Panc1 (cell line): ENCODE measurements at places on chromosomes 13 and 19.

DNA sequence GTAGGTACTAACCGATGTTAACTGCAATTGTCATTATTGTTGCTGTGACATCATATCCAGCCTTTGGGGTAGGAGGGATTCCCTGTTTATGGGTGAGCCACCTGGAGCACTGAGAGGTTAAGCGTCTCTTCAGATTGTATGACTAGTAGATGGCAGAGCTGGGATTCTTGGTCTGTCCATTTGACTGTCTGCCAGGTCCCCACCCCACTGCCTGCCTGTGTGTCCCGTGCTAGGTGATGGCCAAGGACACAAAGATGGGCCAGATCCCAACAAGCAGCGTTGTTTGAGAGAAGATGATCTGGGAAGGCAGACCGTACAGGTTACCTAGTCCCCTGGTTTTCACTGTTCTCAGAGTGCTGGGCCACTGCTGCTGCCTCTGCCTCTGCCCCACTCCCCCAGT is 16.6 kb downstream of the PPP2R1A start:
- no peak for DNase-seq

GRCh38 chr13:102333320-102334198 is 68.3 kb downstream of the FGF14 start:
- DNase-seq = no peak

DNA sequence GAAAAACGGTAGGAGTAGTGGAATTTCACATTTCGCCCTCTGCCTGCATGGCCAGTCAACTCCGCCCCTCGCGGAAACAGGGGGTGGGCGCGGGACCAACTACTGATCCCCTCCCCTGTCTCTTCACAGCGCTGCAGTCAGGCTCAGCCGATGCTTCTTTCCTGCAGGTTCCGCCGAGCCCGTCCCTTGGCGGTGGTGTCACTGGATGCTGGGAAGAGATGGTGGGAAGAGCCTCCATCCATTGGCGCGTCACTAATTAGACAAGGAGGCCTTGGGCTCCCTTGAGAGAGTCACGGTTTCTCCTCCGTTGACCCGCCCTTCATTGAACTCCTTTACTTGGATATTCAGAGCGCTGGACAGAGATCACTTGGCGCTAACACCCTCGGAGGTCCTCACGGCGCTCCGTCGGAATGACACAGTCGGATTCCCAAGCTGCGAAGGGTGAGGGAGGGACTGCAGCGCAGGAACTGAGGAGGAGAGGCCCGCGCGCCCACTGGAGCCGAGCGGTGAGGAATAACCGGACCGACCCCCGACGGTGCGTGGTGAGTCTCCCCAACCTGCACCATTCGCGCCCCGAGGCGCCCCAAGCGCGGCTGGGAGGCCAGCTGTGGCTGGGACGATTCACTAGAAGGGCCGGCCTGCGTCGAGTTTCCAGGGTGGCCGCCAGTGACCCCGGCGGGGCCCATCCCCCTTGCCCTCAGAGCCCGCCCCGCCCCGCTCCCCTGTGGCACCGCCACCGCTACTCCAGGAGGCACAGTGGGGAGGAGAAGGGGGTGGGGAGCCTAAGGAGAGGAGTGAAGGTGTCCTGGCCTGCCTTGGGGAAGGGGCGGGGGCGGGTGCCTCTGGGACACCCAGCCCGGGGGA is 11.2 kb upstream of the CEACAM21 start:
- no peak for DNase-seq

GRCh38 chr19:40629346-40629745 is 28.2 kb downstream of the LTBP4 start:
- no peak for DNase-seq

DNA sequence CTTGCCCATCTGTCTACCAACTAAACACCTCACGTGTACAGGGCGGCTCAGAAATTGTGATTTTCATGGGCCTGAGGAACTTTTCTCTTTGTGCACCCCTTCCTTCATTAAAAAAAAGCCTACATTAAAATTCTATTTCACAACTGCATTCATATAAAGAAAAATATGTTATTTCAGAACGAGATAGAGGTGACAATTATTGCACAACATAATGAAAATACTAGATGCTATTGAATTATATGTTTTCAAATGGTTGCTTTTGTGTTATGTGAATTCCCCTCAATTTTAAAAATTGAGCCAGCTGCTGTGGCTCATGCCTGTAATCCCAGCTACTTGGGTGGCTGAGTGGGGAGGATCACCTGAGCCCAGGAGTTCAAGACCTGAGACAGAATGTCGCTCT is 5.2 kb downstream of the SLC1A6 start:
- DNase-seq = no peak

- DNase-seq = no peak
Measured at GRCh38 chr19:6717441-6717971, 2.9 kb downstream of the C3 start.

DNA sequence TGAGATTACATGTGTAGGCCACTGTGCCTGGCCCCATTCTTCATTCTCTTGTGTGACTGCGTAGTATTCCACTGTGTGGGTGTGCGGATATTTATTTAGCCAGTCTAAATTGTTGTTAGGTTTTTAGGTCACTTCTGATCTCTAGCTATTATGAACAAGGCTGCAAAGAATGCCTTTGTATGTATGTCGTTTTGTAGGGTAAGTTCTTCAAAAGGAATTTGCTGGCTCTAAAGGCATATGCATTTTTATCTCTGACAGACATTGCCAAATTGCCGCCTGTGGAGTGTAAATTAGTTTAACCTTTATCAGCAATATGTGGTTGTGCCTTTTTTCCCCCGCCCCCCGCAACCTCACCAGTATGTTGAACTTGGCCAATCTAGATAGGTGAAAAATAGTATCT is 30.3 kb upstream of the EHD2 start:
- no peak for DNase-seq

GRCh38 chr19:40378509-40378908 is 11.5 kb downstream of the HIPK4 start:
- DNase-seq = no peak

- DNase-seq = no peak
Measured at GRCh38 chr13:39787086-39787487, 131.6 kb downstream of the COG6 start.

DNA sequence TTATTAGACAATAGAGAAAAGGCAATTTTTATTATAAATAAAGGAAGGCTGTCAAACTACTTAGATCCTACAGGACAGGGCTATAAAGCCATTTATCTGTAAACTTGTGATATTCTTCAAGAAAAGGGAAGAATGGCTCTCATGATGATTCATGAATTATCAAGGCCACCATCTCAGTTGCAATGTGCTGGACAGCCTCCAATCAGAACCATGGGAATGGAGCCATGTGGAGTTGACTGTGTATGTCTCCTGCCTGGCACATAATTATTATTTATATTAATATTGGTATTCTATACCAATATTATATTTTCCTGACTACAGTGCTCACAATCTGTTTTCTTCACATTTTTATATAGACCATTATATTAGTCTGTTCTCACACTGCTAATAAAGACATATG is 560.5 kb upstream of the MIR17HG start:
- DNase-seq = no peak

GRCh38 chr19:47152632-47153031 is 22.0 kb downstream of the SAE1 start:
- no peak for DNase-seq

GRCh38 chr13:26255691-26256277 is 1.9 kb downstream of the CDK8 start:
- DNase-seq = no peak

GRCh38 chr13:93079294-93079693 is 147.3 kb upstream of the GPC6 start:
- DNase-seq = no peak

- no peak for DNase-seq
Measured at GRCh38 chr13:109707044-109707741, 79.2 kb downstream of the IRS2 start.

- DNase-seq = no peak
Measured at GRCh38 chr13:62747152-62747551, 1331.5 kb upstream of the PCDH20 start.

GRCh38 chr13:32051156-32051555 is 19.6 kb downstream of the FRY start:
- no peak for DNase-seq

GRCh38 chr13:92260363-92260762 is 861.9 kb downstream of the GPC5 start:
- DNase-seq = no peak

GRCh38 chr13:101554420-101555125 is 102.1 kb downstream of the ITGBL1 start:
- DNase-seq = no peak

GRCh38 chr19:8355631-8356402 is 8.1 kb upstream of the ANGPTL4 start:
- peak; percentile 88 for DNase-seq

- no peak for DNase-seq
Measured at GRCh38 chr19:45234089-45234869, 10.9 kb downstream of the EXOC3L2 start.

DNA sequence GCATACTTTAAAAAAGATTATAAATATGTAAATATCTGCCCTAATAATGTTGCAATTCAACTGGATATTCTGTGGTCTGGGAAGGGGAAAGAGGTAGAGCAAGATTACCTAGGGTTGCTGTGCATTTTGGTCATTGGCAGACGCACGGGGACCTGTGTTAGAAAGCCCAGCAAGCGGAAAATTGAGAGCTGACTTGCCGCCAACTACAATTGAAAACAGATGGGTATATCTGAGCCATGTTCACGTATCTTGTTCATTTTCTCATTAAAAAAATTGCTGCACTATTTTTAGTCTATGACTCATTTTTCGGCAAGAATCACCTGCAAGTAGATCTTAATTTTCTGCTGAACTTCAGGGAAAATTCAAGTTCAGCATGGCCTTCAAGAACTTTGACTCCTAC is 308.5 kb upstream of the TMTC4 start:
- no peak for DNase-seq

- DNase-seq = no peak
Measured at GRCh38 chr19:52786078-52786463, 520 bp downstream of the ZNF600 start.

DNA sequence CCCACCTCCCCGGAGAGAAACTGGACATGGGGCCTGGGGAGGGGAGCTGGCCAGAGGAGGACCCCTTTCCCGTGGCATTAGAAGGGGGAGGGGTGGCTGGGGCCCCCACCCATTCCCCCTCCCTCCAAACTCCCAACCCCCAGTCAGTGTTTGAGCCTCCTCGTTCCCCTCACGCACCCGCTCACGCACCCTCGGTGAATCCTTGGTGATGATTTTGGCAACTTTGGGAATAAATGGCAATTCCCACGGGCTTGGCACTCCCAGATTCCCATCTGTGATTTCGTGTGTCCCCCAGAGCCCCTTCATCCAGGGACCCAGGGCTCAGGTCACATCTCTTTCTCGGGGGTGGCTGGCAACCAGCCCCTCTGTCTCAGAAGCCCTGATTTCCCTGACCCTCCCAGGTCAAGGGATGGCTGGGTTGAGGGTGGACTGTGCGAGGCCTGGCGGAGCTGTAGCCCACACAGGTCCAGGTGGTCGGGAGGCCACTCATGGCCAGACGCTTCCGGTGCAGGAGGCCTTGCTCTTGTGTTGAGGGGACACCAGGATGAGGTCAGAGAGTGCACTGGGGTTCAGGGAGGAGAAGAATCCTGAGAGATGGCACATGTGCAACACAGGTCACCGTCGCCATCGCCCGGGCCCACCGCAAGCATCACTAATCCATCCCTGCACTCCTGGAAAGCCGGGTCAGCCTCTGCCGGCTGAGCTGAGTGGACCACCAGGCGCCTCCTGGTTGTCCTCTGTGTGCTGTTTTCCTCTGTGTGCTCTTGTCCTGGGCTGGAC is 20.7 kb downstream of the EPN1 start:
- no peak for DNase-seq

- DNase-seq = no peak
Measured at GRCh38 chr19:1066251-1066747, 668 bp upstream of the ARHGAP45 start.

DNA sequence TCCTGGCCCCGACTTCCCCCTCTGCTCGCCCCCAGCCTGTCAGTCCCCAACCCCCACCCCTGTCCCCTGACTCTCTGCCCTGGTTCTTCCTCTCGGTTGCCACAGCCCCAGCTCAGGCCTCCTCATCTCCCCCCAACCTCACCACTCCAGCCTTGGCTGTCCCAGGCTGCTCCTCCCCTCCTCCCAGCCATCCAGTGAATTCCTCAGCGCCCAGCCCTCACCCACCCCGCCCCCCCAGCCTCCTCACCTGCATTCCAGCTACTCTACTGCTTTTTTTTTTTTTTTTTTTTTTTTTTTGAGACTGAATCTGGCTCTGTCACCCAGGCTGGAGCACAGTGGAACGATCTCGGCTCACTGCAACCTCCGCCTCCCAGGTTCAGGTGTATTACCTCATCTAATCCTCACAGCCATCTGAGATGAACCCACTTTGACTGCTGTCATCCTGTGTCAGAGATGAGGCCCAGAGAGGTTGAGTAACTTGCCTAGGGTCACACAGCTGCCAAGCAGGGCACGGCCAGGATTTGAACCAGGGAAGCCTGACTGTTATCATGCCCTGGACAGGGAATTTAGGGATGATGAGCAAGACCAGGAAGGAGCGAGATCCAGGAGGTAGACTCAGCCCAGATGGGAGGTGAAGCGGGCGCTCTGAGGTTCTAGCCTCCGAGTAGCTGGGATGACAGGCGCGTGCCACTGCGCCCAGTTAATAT is 2.6 kb downstream of the SULT2B1 start:
- no peak for DNase-seq

DNA sequence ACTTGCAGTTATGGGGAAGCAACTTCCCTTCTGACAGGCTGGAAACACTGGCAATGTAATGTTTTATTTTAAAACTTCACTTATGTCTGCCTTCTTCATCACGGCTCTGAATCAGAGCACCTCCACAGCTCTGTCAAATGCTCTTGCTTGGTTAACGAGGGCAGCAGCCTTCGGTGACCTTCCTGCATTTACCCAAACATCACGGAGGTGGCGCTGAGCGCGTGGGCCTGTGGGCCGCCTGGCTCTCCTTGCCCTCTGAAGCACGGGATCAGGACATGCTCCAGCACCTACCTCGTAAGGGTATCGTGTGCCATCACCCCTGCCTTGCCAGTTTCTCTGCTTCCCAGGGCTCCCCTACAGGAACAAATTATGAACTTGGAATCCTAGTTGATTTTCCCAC is 310.0 kb downstream of the TEX29 start:
- DNase-seq = no peak

- DNase-seq = no peak
Measured at GRCh38 chr13:113518076-113518803, 27.7 kb upstream of the DCUN1D2 start.

- no peak for DNase-seq
Measured at GRCh38 chr19:55256562-55257460, 2.0 kb downstream of the PPP6R1 start.

DNA sequence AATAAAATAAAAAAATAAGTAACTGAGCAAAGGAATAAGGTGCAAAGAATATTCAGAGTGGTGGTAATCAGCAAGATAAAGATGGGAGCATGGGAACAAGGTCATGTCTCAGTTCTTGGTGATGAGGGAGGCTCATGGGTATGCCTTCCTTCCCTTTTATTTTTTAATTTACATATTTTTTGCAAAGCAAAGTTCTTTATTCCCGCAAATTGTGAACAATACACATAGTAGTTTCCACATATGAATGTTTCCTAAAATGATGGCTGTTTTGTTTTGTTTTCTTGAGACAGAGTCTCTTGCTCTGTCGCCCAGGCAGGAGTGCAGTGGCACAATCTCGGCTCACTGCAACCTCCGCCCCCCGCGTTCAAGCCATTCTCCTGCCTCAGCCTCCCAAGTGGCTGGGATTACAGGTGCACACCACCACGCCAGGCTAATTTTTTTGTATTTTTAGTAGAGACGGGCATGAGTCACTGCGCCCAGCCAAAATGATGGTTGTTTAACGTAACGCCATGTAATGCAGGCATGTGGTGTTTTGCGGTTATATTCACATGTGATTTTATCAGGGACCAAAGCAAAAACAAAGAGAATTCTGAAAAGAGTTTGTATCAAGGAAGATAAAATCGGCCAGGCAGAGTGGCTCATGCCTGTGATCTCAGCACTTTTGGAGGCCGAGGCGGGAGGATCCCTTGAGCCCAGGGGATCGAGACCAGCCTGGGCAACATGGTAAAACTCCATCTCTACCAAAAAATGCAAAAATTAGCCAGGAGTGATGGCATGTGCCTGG is 4.5 kb upstream of the ADGRE2 start:
- no peak for DNase-seq
